Thymus (tissue), 14 donors: ENCODE measurements at places on chromosomes 3 and 15.

- no peak for DNase-seq
Observed at GRCh38 chr15:64875641-64876223, 34.0 kb downstream of the PLEKHO2 start.

- DNase-seq = no peak
Observed at GRCh38 chr3:134325061-134325705, 49.1 kb downstream of the AMOTL2 start.

- DNase-seq = no peak
Observed at GRCh38 chr3:142817897-142818296, 71.0 kb downstream of the PCOLCE2 start.

DNA sequence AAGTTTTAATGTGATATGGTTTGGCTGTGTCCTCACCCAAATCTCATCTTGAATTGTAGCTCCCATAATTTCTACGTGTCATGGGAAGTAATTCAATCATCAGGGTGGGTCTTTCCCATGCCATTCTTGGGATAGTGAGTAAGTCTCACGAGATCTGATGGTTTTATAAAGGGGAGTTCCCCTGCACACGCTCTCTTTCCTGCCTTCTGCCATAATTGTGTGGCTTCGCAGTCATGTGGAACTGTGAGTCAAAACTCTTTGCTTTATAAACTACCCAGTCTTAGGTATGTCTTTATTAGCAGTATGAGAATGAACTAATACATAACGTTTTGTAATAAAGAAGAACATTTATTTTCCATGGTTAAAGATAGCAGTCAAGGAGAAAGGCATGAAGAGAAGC lies 39.2 kb upstream of the GOLIM4 start:
- DNase-seq = no peak

- no peak for DNase-seq
Observed at GRCh38 chr15:97976766-97977503, 16.4 kb downstream of the ARRDC4 start.

DNA sequence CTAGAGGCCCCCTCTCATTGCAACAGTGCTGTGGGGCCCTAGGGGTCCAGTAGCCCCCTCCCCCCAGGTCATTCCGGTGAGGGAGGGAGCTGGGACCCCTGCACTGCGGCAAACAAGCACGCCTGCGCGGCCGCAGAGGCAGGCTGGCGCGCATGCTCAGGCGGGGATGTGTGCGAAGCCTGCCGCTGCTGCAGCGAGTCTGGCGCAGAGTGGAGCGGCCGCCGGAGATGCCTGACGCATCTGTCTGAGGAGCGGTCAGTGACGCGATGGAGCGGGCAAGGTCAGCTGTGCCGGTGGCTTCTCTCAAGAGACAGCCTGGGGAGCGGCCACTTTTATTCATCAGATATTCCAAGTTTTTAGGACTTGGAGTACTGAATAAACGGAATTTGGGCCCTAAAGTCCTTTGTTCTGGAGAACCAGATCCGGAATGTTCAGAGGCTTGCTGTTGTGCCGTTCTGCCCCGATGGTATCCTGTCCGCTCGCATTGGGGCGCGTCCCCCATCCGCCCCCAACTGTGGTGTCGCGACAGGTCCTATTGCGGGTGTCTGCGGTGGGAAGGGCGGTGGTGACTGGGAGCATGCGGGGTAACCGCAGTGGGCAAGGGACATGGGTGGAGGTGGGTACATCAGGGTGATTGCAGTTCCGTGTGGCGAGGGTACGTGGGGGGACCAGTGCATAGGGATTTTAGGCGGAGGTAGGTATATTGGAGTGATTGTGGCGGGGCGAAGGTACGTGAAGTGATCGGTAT lies at the start of the genes SNRPN and SNURF:
Gene SNRPN (plus strand): TSS at position 205 of the 748 bp plus-strand sequence. CDS start 19,467 bp downstream, outside the sequence.
Gene SNURF (plus strand): TSS at position 205 of the 748 bp plus-strand sequence. CDS start 62 bp downstream, at position 267.
- DNase-seq = peak; percentile 35

- DNase-seq = no peak
Observed at GRCh38 chr3:184322731-184323487, 8.5 kb downstream of the EIF4G1 start.

DNA sequence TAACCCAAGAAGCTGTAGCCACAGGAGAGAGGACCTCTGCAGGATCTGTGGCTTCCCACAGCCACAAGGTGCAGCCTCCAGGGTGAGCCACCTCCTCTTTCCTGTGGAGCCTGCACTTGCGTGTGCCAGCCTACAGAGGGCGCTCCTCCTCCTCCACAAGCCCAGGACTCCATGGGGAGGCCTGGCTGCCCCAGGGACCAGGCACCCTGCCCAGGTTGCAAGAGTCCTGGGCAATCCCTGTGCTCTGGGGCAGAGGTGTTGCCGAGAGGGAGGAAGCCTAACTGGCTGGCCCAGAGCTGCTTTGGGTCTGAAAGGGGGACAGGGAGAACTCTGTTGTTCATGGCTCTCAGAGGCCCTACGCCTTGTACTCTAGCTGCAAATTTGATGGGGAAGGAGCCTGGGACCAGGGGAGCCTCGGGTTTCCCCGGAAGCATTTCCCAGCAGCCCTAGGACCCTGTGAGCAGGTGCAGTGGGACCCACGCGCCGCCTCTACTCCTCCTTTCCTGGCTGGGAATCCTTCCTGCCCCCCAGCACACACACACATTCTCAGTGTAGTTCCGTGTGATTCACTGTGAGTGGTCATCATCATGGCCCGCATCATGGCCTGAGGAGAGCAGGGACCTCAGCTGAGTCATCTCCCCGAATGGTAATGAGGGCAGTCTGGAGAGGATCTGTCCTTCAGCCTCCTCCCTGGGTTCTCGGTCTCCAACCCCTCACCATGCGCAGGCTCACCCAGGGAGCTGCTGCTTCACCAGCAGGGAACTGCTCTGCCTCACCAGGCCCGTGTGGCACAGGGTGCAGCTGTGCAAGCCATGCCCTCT lies 24.3 kb downstream of the TBC1D21 start:
- DNase-seq = peak; percentile 18

DNA sequence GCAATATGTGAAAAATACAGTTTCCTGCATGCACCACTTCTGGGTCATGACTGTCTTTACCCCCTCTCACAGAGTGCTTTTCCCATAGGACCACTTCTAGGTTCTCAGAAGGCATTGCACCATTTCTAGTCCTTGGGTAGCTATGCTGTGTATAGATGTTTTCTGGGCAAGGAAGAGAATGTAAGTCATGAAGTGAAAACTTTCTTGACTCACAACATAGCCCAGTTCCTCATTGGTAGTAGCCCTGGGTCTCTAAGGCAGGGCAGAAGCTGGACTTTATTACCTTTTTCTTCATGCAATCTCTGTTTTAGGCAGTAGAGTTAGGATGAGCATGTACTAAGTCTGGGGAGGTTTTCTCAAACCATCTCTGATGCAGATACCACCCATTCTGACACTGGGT lies 203.1 kb downstream of the EPHB1 start:
- no peak for DNase-seq

- DNase-seq = no peak
Observed at GRCh38 chr3:291646-292436, 95.3 kb downstream of the CHL1 start.

- no peak for DNase-seq
Observed at GRCh38 chr15:95405447-95405846, 925.1 kb upstream of the NR2F2 start.
